ENCODE measurements at places on chromosomes 13 and 19. TPM values are rescaled to one million over a fixed set of nuclear protein-coding genes. Genes with fewer than 3 reads are reported as not detected.

- no peak for DNase-seq
Measured at GRCh38 chr13:95704510-95704909, 27.6 kb downstream of the DNAJC3 start.

Gene SAFB2
- total RNA-seq: 125 TPM

Gene ZNF320
- total RNA-seq: 8.8 TPM

Gene DIRAS1
- total RNA-seq: not detected

- no peak for DNase-seq
Measured at GRCh38 chr19:5655412-5655811, 24.9 kb downstream of the MICOS13 start.

Gene GRK1
- not detected for total RNA-seq

Gene ZNF345
- total RNA-seq: 4.1 TPM

- DNase-seq: no peak
Measured at GRCh38 chr13:51420681-51421490, 31.9 kb downstream of the INTS6 start.

DNA sequence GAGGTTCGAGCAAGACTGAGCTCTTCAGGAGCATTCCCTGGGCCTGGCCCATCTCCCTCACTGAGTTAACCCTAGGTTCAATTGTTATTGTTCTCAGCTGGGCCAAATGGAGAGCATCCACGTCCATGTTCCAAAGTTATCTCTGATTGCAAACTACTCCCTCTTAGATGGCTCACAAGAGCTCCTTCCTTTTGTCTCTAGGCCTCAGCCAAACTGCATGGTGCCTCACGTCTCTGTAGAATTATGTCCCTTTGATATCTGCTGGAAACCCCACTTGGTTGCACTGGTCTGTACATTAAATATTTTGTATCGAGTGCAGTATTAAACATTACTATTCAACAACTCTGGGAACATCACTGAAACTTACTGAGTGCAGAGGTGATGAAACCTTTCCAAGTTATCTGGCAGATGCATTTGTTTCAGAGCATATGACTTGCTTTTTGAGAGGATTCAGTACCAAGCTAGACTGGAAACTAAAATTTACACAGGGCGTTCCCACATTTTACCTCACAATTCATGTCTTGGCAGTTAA lies 38.1 kb downstream of the DOCK9 start:
- DNase-seq: no peak

DNA sequence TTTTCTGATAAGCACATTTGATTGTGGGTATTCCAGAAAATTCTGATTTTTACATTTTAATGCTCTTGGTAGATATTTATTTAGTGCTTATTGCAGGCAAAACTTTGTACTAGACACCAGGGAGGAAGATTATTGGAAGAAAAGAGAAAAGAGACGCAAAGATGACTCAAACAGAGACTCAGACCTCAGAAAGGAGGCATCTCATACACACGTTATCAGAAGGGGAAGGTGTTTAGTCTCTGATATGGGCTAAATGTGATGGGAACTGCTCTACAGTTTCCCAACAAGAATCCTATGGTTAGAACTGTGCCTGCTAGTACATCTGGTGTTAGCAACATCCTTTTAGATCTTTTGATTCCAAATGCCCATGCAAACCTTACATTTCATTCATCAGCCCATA lies 245.6 kb downstream of the KLF5 start:
- no peak for DNase-seq

GRCh38 chr19:38740257-38740592 lies 4.0 kb downstream of the CAPN12 start:
- DNase-seq: no peak

DNA sequence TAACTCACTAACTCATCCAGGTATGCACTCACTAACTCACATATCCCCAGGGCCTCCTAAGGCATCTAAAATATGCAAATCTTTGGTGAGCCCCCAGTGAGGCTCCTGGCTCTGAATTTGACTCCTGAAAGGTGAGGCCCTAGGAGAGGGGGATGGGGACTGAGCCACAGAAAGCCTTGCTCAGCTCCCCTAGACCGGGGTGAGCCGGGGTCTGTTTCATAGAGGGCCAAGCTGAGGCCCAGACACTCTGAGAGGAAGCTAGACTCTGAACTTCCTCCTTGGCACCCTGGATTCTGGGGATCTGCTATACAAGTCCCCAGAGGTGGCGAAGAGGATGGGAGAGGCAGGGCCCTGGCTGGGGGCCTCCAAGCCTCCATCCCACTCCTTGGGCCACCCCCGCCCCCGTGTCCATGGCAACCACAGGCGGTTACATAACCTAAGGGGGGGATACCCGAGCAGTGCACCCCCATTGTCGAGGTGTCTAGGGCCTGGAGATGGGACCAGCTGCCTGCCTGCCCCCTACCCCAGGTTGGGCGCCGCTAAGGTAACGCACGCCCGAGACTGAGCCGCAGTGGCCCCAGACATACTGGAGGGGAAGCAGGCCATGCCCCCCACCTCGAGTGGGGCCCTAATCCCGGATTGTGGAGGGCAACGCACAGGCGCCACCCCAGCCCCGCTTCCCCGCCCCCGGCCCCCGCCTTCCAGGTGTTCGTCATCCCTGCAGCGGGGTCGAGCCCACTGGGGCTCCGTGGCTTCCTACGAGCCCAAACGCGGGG lies 646 bp downstream of the ABHD8 start:
- DNase-seq: peak; percentile 45

DNA sequence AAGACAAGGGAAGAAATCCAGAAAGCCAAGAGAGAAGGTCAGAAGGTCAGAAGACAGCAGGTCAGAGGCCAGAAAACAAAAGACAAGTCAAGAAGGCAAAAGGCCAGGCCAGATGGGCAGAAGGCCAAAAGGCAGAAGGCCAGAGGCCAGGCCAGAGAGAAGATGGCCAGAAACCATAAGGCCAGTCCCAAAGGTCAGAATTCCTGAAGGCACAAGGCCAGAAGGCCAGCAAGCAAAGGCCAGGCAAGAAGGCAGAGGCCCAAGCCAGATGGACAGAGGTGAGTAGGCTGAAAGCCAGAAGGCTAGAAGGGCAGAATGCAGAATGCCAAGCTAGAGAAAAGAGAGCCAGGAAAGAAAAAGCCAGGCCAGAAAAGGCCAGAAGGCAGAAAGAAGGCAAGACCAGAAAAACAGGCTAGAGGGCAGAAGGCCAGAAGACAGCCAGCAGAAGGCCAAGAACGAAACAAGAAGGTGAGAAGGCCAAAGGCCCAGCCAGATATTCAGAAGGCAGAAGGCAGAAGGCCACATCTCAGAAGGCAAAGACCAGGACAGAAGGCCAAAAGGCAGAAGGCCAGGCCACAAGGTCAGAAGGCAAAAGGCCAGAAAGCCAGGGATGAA lies 186.3 kb downstream of the TUBA3C start:
- no peak for DNase-seq

DNA sequence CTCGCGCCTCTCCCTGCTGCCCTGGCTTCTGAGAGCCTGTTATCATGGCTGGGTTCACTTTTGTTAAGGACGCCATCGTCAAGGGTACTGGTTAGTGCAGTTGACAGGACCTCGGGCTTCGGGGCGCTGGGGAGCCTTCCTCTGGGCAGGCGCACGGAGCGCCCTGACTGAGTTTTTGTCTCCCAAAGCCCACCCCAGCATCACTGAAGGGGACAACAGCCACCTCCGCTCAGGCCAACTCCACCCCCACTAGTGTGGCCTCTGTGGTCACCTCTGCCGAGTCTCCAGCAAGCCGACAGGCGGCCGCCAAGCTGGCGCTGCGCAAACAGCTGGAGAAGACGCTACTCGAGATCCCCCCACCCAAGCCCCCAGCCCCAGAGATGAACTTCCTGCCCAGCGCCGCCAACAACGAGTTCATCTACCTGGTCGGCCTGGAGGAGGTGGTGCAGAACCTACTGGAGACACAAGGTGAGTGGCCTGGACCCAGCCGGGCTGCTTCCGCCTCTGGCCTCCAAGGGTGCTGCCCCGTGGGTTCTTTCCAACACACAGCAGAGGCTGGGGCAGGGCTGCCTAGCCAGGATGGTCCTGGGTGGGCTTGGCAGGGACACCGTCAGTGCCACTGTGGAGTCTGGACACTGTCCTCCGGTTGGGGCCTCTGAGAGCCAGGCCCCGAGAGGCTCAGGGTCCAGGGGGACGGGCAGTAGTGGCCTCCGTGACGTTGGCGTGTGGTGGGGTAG lies 16.9 kb downstream of the TSSK6 start:
- DNase-seq: no peak

GRCh38 chr19:10450853-10451609 lies 30.7 kb downstream of the PDE4A start:
- peak; percentile 54 for DNase-seq

Gene CD70
- 74.3 TPM for total RNA-seq

Gene PCSK4
- total RNA-seq: 1.5 TPM

Gene PROSER1
- 65.0 TPM for total RNA-seq

- DNase-seq: no peak
Measured at GRCh38 chr13:32278426-32278825, 36.7 kb downstream of the ZAR1L start.

DNA sequence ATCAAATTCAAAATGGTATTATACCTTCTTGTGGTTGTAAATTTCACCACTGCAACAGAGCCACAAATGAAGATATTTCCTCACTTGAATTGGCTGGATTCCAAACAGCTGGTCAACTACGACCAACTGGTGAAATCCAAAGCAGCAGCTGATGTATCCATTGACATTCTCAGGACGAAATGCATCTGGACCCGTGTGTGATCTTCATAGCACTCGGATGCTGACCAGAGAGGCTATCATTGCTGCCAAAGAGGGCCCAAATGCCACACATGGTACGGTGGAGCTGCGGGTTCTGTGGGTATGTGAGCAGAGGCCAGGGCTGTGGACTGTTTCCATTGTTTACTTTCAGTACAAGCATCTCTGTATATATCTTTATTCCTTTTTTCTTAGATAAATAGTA lies 25.6 kb upstream of the PCCA start:
- DNase-seq: no peak

Measured in activated CD8-positive, alpha-beta memory T cell treated with anti-CD3 and anti-CD28 coated beads, Interleukin-2, amount 10 ng/mL, durations not matched to agents 7 days and 5 days (primary cell).